ENCODE measurements at places on chromosomes 11 and 22.
A peak's percentile ranks its signal among the peaks of the same experiment; 100 is the strongest.

DNA sequence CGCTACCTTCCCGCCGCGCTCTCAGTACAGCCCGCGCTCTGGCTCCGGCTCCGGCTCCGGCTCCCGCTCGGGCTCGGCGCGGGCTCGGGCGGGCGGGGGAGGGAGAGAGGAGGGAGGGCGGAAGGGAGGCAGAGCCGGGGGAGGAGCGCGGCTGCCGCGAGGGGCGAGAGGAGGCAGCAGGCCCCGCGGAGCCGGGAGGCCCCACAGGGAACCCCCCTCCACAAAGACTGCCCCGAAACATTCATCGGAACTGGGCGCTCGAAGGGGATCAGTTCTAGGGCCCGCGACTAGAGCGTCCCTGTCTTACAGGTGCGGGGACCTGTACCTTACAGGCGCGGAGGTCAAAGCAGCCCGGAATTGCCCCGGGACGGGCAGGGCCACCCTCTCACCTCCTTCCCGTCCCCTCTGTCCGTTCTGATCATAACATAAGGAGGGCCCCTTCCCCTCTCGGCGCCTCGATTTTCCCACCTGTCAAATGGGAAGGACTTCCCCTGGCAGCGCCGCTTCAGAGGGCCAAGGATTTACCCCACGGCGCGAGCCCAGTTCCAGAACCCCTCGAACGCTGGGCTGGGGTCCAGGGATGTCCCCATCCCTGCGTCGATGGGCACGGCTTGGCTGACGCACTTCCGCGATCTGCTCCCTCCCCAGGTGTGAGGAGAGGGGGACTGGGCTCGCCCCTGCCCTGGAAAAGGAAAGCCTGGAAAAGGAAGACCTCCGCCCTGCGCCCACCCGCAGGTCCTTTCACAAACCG, at the start of gene SHISA8:
Gene SHISA8, minus strand, starts transcription at position 40 of the 751 bp plus-strand sequence. CDS start 407 bp downstream, outside the sequence.
- DNase-seq = peak; percentile 65

DNA sequence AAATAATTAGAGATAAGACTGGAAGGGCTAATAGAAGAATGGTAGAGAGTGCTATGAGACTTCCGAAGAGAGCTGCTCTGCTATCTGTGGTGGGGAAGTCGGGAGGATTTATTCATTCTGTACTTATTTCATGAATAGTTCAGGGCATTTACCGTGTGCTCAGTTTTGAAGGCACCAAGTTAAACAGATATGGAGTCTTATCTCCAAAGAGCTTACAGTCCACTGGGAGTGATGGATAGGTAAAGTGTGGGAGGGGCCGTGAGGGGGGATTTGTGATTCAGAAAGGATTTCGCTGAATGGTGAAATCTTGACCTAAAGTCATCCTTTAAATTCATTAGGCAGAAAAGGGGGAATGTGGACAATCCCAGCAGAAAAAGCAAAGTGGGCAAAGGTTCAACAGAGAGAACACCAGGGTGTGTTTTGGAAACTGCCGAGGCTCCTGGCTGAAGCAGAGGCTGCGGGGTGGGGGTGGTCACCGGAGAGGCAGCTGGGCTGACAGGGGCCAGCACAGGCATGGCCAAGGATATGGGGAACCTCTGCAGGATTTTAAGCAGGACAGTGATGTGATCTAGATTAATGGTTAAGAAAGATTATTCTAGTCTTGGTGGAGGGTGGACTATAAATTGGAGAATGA, 91.2 kb downstream of the UBASH3B start:
- DNase-seq = no peak

DNA sequence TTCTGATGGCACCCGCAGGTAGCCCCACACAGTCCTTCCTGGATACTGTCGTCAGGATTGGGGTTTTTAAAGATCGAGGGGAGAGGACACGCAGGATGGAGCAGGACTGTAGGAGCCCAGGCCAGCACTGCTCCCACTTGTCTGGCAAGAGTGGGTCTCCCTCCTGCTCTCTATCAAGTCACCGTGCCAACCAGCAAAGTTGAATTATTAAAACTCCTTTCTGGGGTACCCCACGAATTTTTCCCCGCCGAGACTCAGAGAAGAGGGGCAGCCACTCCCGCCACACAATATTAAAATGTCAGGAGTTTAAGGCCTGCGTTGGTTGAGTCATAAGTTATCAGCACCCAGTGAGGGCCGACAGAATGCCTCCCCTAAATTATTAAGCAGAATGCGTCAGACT, 10.1 kb downstream of the LMO1 start:
- no peak for DNase-seq

DNA sequence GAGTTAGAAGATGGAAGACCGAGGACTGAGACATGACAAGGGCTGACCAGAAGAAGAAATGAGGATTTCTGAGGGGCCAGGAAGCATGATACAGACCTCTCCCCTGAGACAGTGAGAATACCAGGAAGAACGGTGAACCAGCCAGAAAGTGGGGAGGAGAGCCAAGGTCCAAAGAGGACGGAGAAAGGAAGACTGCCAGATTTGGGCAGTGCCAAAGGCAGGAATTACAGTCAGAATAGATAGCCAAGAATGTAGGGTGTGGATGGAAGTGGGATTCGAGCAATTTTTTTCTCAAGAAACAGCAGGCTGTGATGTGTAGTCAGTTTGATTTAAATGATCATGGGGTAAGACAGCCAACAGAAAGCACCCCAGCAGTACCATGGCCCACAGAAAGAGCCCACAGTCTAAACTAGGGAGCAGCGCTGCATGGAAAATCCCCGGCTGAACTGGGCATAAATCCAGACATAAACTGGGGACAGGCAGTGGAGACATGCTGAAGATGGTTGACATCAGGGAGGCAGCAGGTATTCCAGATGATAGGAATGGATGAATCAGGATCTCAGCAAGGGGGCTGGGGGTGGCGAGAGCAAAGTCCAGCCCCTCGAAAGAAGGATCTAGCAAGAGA, 67.3 kb upstream of the BARX2 start:
- DNase-seq = no peak

DNA sequence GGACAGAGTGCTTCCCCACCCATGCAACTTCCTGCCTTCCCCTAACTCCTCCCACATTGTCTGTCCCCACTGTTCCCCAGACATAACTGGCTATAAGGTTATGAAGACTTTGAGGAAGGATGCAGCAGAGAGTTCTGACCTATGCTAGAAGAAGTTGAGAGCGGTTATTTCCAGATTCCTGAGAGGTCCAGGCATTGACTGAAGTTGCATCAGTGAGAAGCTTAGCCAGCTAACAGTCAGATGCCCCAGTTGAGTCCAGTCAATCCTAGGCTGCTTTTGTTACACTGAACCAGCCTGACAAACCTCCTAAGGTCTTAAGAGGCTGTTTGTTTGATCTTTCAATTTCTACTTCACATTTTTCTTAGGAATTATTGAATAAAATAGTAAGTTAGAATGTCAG, 937.9 kb upstream of the CCDC90B start:
- DNase-seq = no peak

DNA sequence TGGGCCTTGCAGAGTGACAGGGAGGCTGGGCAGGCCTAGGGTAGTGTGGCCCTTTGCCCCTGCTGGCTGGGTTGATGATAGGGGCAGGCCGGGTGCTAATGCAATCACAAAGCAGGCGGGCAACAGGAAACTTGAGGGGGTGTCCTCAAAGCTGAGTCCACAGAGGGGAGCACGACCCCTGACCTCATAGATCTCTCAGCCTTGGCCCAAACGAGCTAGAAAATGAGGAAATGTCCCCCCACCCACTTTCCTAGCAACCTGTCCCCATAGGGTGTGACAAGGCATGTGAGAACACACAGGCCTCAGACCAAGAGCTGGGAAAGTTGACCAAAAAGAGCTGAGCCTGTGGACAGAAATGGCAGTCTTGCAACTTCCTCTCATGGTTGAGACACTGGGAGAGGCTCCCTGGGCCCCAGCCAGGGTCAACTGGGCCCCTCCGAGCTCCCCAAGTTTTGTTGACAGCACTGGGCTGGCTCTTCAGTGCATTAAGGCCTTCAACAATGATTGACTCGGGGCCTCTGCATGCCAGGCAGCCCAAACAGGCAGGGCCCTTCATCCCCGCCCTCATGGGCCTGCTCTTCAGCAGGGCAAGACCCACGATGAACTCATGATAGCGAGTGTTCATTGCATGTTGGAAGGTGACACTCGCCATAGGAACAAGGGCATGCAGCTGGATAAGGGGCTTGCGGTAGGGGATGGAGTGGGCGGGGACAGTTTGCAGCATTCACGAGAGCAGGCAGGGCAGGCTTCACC, 9.8 kb upstream of the SPI1 start:
- DNase-seq = peak; percentile 60

DNA sequence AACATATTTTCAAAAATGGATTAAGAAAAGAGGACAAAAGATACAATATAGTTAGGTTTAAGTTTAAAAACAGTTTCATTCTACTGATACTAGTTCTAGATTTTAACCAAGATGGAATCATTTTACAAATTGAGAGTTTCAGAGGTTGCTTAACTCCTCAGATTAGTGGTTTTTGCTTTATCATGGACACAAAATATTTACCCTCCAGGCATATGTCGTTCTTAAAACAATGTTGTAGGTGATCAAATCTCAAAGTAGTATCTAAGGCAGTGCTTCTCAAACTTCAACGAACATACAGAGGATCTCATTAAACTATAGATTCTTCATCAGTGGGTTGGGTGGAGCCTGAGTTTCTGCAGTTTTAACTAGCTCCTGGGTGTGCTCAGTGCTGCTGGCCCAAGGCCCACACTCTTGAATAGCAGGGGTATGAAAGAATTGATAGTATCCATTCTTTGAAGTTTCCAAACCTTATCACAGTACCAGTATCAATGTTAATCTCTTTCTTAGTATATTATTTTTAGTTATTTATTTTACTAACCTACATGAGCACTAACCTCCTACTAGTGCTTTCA, 48.0 kb downstream of the YAP1 start:
- no peak for DNase-seq

DNA sequence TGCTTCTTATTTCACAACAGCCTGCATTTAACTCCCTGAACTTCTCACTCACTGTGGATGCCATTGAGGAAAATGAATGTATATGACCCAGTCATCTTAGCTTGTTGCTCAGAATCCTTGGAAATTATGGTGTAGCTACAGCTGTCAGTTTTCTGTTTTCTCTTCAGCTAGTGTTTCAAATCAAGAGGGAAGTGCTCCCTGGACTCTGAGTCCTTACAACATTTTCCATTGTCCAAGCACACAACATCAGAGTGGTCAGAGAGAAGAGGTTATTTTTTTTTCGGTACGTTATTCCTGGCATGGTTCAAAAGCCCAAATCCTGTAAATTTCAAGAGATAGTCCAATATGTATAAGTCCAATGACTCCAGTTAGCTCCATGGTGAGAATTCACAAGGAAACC, 23.6 kb downstream of the MS4A6A start:
- DNase-seq = no peak

- no peak for DNase-seq
Observed at GRCh38 chr11:8207080-8208000, 38.5 kb upstream of the RIC3 start.

DNA sequence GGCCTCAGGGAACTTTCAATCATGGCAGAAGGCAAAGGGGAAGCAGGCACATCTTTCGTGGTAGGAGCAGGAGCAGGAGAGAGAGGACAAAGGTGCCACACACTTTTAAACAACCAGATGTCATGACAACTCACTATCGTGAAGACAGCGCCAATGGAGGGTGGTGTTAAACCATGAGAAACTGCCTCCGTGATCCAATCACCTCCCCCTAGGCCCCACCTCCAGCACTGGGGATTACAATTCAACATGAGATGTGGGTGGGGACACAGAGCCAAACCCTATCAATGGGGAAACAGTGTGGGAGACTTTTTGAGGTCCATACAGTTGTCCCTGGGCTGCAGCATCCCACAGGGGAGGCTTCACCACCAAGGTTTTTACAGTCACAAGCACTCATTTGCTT, 41.9 kb upstream of the CFAP300 start:
- DNase-seq = no peak

DNA sequence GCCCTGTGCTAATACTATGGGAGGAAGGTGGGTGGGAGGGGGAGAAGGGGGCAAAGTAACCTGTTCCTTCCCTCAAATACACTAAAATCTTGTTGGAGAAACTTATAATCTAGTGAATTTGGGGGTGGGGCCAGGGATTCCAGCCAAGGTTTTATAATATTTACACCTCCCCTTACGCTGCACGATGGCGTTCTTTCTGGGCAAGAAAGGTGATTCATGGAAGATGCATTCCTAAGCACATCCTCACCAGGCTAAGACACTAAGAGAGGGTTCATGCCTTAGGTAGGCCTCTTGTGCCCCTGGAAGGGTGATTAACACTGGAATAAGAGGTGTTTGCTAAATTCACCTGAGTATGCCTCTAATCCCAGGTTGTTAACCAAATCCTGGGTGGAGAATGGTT, 82.6 kb downstream of the BARX2 start:
- DNase-seq = no peak

- peak; percentile 91 for DNase-seq
Observed at GRCh38 chr11:33773987-33774735, at the start of gene FBXO3. TSS of gene FBXO3 (minus strand) at chr11:33774520. CDS start at chr11:33774497, 23 bp downstream.

- no peak for DNase-seq
Observed at GRCh38 chr11:19072464-19072863, 11.9 kb upstream of the MRGPRX2 start.

- no peak for DNase-seq
Observed at GRCh38 chr22:19515654-19516377, 8.4 kb downstream of the CLDN5 start.

DNA sequence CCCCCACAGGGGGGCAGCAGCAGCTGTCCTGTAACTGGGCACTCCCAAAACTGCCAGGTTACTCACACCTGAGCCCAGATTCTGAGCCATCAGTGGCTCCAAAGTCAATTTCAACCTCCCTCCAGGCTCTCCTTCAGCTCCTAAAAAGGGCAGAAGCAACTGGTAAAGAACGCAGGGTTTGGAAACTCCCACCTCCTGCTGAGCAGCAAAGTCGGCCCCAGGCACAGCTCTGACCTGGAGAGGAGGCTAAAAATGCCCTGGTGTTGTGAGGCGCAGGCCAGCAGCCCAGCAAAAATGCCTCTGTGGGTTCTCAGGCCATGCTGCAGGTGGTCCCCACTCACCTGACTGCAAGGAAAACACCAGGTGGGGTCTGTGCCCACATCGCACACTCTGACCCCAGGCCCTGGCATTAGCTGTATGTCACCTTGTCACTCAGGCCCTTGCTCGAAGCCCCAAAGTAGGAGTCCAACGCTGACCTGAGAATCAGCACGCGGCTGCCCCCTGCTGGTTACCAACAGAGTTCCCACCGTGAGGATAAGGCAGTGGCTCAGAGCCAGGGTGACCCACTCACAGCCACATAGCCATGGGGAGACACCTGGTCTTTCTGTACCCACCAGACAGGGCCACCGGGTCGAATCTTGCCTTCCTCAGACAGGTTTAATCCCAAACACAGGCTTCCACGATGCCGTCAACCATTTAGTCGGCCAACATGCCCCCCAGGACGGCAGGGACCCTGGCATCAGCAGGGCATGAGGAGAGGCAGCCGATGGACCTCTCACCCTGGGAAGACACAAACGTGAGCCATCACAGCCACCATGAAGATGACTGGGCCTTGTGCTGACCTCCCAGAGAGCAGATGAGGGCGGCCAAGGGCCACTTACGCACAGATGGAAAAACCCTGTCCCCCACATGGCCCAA, 11.1 kb downstream of the POLR3H start:
- peak; percentile 61 for DNase-seq

GRCh38 chr22:30783021-30783420, 88.3 kb downstream of the OSBP2 start:
- no peak for DNase-seq

- no peak for DNase-seq
Observed at GRCh38 chr11:76551400-76551799, 106.6 kb downstream of the EMSY start.
